ENCODE measurements at places on chromosomes 16 and 17. TPM values are rescaled to one million over a fixed set of nuclear protein-coding genes. Genes with fewer than 3 reads are reported as not detected.

Gene MYH2
- total RNA-seq, result not detected

Gene QPRT
- 41.1 TPM for total RNA-seq

Gene MAPT
- total RNA-seq, result 3.7 TPM

Gene TMEM114
- not detected for total RNA-seq

Gene LRRC46
- not detected for total RNA-seq

Gene CKLF
- 87.6 TPM for total RNA-seq

Gene KRTAP4-9
- total RNA-seq, result not detected

Gene TK1
- total RNA-seq, result 85.4 TPM

Gene YBX2
- 0.08 TPM for total RNA-seq

Gene PSMD3
- 125 TPM for total RNA-seq

Gene CD300C
- total RNA-seq, result not detected

Gene ITGAD
- 0.13 TPM for total RNA-seq

Gene GOSR2
- 47.7 TPM for total RNA-seq

Gene C16orf78
- total RNA-seq, result not detected

Gene PKMYT1
- 13.8 TPM for total RNA-seq

Gene DPEP1
- 0.53 TPM for total RNA-seq

Gene FLOT2
- 12.6 TPM for total RNA-seq

Gene HLF
- total RNA-seq, result 0.24 TPM

Gene SLC16A6
- total RNA-seq, result 707 TPM

Gene KRTAP4-6
- total RNA-seq, result not detected

Gene METTL26
- 57.4 TPM for total RNA-seq

Data from SK-MEL-5 (cell line).